ENCODE measurements at places on chromosomes 1 and 21.

GRCh38 chr1:11984121-11984520 lies 3.9 kb downstream of the MFN2 start:
- no peak for DNase-seq

- DNase-seq = no peak
Observed at GRCh38 chr1:88327391-88328267, 356.4 kb upstream of the PKN2 start.

DNA sequence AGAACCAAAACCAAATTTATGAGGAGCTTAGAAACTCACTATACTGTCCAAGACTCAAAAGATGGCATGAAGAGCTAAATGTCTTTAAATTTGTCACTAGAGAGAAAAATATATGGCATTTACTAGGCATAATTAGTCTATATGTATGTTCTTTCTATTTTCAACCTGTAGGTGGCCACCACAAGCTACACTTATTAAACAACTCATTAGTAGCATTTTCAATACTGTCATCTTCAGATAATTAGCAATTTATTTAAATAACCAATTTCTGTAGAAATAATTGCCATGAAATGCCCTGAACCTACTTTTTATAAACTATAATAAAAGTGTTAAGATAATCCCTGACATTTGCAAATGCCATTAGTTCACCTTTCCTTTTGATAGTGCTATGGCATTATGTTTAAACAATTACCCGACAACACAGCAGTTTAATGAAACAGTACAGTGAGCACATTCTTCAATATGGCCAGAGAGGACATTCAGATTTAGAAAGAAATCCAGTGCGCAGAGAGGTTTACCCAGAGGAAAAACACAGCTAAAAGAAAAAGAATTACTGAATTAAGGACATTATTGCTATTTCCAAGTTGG lies 522.5 kb downstream of the PTBP2 start:
- no peak for DNase-seq

DNA sequence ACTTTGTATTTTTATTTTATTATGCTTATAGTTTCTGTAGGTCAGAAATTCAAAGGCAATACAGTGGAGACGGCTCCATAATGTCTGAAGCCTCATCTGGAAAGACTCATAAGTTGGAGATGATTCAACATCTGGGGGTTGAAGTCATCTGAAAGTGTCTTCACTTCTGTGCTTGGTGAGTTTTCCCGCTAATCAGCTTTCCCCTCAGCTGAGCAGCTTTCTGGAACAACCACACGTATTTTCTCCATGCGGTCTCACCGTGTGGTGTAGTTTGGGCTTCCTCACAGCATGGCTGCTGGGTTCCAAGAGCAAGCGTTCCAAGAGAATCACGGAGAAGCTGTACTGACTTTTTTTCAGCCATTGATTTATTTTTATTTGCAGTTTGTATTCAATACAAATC lies 7.6 kb upstream of the DDI2 start:
- DNase-seq = no peak

- no peak for DNase-seq
Observed at GRCh38 chr1:230268371-230269170, 157.6 kb downstream of the PGBD5 start.

- DNase-seq = no peak
Observed at GRCh38 chr1:36446746-36447145, 3.5 kb downstream of the OSCP1 start.
